ENCODE measurements at places on chromosomes 13 and 19.
A peak's percentile ranks its signal among the peaks of the same experiment; 100 is the strongest.

- DNase-seq: no peak
These were observed 2.7 kb downstream of the CD79A start for GRCh38 chr19:41879670-41880328.

GRCh38 chr13:27415116-27415515 is 9.3 kb upstream of the GTF3A start:
- DNase-seq: no peak

DNA sequence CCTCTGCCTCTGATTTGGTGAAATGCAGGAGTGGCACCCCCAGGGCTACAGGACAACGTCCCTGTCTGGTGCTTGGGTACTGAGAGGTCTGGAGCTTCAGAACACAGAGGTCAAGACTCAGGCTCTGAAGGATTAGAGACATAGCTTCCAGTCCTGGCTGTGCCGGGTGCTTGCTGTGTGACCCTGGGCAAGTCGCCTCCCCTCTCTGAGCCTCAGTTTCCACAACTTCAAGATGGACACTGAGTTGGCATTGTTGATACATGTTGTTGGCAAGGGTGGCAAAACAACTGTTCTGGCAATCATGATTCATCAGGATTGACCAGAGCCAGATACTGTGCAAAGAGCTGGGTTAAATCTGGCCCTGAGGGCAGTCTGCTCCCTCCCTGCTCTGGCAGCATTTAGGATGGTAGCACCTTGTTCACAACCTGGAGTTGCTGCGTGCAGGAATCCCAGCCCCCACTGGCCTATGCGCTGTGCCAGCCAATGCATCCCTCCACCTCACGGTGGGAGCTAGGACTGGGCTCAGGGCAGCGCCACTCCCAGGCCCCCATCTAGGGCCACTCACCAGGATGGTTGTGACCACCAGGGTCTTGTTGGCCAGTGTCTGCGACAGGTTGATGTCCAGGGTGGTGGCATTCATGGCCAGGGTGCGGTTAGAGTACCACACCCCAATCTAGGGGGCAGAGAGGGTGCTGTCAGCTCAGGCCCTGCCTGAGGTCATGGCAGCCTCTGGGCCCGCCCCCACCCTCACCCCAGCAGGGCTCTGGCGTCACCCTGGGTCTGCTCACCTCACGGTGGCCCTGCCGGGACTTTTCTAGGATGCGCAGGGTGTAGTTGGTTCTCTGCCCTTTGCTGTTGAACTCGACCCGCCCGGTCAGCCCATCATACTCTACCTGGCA is 16.7 kb downstream of the GRIK5 start:
- no peak for DNase-seq

- no peak for DNase-seq
These were observed 33.8 kb upstream of the GTF2F2 start for GRCh38 chr13:45086484-45086883.

DNA sequence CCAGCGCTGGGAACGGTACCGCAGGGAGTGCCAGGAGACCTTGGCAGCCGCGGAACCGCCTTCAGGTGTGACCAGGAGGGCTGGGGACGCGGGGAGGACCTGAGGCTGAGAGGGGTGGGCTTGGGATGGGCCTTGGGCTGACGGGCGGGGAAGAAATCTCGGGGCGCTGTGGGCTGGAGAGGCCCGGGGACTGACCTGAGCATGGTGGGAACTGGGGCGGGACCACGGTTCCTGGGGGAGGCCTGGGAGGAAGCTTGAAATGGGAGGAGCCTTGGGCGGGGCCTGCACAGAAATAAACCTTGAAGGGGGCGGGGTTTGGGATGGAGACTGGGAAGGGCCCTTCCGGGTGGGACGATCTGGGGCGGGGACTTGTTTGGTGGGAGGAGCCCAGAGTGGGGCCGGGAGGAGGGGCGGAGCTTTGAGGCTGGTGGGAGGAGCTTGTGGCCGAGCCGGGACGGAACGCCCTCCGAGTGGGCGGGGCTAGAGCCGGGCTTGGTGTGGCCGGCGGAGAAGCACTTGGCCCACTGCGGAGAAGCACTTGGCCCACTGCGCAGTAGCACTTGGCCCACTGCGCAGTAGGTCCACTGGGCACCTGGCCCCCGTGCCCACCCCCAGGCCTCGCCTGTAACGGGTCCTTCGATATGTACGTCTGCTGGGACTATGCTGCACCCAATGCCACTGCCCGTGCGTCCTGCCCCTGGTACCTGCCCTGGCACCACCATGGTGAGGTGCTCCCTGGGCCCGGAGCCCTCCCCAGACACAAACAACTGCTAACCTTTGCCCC is 2.8 kb downstream of the GIPR start:
- DNase-seq: peak; percentile 49

DNA sequence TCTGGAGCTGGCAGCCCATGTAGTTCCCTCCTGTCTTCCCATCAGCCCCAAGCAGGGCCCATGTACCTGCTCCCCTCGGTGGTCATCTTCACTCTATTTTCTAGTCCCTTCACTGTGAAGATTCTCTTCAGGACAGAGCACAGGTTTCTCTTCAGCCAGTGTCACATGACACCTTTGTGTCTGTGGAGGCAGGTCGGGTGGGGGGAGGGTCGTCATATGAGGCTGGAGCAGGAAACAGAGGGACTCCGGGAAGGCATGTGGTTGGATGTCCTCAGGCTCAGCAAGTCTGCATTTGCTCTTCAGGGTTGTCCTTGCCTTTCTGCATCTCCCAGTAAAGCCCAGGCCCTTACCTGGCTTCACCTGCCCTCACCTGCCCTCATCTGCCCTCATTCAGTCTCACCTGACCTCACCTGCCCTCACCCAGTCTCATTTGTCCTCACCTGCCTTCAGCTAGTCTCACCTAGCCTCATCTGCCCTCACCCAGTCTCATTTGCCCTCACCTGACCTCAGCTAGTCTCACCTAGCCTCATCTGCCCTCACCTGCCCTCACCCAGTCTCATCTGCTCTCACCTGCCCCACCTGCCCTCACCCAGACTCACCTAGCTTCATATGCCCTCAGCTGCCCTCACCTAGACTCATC is 120.3 kb downstream of the ZDHHC20 start:
- DNase-seq: no peak

DNA sequence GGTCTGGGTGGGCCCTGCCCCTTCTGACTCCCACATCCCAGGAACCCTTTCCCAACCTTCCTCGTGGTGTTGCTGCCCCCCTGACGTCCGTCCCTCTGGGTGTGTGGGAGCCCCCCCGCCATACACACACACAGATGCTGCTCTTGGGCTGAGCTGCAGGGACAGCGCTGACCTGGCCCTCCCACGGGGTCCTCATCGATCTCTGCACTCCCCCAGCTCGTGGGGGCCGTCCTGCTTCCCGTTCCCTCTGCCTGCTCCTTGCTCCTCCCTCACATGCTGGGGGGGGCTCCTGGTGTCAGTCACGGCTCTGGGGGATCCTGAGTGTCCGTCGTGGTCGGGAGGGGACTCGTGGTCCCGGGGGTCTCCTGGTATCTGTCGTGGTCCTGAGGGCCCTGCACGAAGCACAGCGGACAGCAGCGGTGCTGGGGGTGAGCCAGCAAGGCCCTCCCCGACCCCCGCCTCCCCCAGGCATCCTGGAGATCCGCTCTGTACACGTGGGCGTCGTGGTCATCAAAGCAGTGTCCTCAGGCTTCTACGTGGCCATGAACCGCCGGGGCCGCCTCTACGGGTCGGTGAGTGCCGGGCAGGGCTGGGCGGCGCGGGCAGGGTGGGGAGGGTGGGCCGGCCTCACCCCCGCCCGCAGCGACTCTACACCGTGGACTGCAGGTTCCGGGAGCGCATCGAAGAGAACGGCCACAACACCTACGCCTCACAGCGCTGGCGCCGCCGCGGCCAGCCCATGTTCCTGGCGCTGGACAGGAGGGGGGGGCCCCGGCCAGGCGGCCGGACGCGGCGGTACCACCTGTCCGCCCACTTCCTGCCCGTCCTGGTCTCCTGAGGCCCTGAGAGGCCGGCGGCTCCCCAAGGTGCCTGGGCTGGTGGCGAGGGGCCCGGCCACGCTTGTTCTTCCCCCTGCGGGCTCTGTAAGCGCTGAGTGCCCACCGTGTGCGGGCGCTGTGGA is 3.4 kb downstream of the FGF22 start:
- DNase-seq: no peak

DNA sequence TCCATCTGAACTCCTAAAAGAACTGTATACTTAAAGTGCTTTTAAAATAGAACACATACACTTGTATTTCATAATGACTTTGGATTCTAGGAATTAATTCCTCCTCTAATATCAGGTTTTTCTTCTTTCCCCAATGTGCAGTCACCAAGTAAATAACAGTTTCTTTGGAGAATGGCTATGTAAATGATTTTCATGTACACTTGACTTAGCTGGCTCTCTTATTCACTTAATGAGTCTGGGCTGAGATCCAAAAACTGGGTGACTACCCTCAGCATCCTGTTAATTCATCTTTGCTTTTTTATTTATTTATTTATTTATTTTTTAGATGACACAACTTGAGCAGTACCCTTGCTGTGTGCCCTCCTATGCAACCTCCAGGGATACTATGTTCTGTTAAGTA is 1003.7 kb downstream of the SLITRK1 start:
- peak; percentile 0 for DNase-seq

GRCh38 chr19:7488736-7489353 is at the start of gene PEX11G:
TSS of gene PEX11G (minus strand) at chr19:7489035. CDS start at chr19:7489010, 25 bp downstream.
- peak; percentile 36 for DNase-seq

- peak; percentile 28 for DNase-seq
These were observed 324 bp upstream of the FBXO17 start for GRCh38 chr19:38975861-38976271.

DNA sequence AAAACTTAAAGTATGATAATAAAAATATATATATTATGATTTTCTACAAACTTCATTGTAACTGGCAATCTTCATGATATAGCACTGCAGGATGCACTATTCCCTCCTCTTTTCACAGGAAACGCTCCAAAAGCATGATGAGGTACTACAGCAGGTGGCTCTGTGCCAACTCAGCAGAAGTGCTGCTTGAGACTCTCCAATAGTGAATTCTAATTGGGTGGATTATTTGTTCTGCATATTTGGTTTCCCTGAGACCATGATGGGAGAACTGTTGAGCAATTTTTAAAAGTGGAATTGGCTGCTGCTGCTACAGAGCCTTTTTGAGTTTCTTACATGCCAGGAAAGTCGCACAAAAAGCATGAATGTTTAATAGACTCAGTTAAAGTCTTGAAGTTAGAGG is 1782.4 kb upstream of the PCDH20 start:
- no peak for DNase-seq

- DNase-seq: no peak
These were observed 14.4 kb downstream of the CABP5 start for GRCh38 chr19:48029431-48029830.

DNA sequence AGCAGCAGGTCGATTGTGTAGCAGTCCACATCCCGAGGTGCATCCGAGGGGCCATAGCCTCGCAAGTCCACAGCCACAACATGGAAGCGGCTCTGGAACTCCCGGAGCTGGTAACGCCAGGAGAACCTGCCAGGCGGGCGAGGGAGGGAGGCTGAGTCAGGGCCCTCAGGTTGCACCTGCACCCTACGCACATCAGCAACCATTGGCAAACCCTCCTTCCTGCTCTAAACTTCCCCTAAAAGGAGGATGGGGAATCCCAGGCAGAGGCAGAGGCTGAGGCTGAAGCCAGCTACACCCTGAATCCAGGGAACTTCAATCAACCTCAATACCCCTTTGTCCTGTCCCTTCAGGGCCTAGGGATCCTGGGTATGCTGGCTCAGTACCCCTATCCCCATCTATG is 977 bp downstream of the EPHX3 start:
- DNase-seq: no peak

GRCh38 chr19:55082020-55082851 is 6.6 kb downstream of the EPS8L1 start:
- DNase-seq: no peak

GRCh38 chr19:17160908-17161307 is 54.2 kb upstream of the USE1 start:
- no peak for DNase-seq

DNA sequence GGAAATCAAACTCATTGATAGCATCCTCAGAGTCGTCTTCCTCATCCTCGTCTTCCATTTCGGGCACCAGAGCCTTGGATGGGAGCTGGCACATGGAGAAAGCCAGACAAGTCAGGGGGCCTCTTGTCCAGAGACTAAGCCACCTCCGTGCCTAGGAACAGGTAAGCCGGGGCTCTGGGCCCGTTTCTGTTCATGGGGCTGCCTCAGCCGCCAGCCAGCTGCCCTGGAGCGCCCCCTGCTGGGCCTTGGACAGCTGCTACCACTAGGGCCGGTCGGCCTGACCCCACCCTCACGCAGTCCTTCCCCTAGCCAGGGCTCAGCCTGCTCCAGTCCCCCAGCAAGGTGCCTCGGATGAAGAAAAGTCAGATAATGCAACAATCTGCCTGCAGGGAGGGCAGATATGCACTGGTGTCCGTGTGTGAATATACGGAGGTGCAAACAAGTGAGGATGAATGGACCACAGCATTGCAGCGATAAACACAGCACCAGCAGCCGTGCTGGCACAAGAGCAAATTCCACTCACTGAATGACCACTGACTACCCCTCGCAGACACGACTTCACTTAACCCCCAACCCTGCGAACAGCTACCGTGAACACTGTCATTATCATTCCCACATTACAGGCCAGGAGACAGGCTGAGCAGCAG is 11.9 kb upstream of the PRKD2 start:
- peak; percentile 32 for DNase-seq

DNA sequence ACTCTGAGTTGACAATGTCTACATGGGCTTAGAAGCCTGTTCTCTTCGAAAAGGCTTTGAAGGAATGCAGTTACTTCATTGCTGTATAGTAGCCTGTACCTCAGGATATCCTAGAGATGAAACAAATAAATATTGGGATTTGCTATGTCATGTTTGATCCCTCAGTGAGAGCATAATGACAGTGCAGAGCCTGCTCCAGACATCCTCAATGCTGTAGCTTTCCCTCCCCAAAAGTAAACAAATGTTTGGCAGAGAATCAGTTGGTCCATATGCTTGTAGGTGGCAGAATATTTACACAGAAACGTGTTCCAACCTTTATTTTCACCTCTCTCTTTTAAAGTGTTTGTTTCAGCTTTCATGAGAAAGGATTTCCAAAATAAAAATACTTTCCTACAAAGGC is 515.3 kb upstream of the SGCG start:
- no peak for DNase-seq

DNA sequence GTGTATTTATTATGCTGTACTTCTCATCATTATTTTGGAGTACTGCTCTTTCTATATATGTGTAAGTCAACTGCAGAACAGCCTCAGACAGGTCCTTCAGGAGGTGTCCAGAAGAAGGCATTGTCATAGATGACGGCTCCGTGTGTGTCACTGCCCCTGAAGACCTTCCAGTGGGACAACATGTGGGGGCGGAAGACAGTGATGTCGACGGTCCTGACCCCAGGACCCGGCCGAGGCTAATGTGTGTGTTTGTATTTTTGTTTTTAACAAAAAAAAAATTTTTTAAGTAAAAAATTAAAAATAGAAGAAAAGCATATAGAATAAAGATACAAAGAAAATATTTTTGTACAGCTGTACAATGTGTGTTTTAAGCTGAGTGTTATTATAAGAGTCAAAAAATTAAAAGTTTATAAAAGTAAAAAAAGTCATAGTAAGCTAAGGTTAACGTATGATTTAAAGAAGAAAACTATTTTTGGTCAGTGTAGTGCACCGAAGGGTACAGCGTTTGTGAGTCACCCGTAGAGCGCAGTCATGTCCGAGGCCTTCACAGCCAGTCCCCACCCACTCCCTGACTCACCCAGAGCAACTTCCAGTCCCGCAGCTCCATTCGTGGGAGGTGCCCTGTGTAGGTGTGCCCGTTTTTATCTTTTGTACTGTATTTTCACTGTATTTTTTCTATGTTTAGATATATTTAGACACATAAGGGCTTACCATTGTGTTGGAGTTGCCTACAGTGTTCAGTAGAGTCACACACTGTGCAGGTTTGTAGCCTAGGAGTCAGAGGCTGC is 42.2 kb upstream of the SPACA7 start:
- no peak for DNase-seq

GRCh38 chr13:78192716-78193115 is 274.1 kb upstream of the EDNRB start:
- peak; percentile 24 for DNase-seq

Measured in amniotic stem cell (primary cell).